ENCODE measurements at places on chromosomes 6 and 20.

DNA sequence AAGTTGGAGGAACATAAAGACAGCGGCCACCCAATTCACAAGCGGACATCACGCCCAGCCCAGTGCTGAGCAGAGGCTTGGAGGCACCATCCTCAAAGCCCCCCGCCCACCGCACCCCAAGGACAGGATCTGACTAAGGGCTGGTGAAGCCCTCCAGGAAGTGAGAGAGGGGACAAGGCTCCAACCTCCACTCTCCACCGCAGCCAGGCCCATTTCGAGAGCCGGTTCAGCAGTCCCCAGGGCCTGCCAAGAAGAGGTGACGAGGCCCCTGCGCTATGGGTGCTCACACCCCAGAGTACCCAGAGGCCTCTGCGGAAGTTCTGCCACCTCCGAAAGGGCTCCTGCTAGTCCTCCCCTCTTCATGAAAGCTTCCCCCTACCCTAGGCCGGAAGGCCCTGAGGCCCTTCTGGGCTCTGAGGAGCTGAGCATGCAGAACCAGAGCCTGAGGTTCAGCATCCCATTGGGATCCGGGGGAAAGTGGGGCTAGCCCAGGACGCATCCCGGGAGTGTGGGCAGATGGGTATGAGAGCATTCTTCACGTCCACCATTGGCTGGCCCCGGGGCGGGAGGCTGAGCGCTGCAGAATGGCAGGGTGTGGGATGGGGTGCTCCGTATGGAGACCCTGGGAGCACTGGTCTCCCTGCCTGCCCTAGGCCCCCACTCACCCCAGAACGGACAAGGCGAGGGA lies 2.5 kb downstream of the GRM4 start:
- DNase-seq = no peak

GRCh38 chr6:51908243-51908642 lies 179.2 kb downstream of the PKHD1 start:
- no peak for DNase-seq

GRCh38 chr6:63403725-63404124 lies 83.9 kb upstream of the LGSN start:
- DNase-seq = no peak

DNA sequence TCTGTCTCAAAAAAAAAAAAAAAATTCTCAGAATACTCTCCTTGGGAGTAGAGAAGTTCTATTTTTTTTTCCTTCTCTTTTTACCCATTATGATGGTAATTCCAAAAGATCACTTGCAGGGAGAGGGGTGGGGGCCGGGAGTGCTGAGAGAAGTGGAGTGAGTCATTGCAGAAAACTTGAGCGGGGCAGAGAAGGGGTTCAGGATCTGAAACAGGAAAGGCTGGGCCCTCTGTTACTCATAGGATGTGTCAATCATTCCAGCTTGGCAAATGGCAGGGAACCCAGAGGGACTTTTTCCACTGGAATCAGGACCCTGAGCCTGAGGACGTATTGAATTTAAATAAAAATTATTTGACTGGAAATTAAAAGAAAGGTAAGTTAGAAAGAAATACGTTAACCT lies 111.4 kb upstream of the ARMC2 start:
- no peak for DNase-seq

DNA sequence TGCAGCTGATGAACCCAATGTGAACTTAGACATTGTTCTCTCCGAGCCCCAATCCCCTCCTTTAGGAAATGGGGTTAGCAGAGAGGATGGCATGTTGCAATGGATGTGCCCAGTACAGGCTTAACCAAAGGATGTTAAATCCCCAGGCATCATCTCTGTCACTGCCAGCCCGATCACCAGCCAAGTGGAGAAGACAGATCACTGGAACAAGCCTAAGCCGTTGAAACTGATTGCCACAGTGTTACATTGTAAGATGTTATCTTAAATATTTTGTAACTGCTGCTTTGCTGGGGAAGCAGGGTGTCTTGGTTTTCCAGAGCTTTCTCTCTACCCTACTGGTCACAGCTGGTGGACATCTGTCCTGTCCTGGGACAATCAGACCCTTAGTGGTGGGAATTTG lies 783.4 kb upstream of the CHD6 start:
- no peak for DNase-seq

DNA sequence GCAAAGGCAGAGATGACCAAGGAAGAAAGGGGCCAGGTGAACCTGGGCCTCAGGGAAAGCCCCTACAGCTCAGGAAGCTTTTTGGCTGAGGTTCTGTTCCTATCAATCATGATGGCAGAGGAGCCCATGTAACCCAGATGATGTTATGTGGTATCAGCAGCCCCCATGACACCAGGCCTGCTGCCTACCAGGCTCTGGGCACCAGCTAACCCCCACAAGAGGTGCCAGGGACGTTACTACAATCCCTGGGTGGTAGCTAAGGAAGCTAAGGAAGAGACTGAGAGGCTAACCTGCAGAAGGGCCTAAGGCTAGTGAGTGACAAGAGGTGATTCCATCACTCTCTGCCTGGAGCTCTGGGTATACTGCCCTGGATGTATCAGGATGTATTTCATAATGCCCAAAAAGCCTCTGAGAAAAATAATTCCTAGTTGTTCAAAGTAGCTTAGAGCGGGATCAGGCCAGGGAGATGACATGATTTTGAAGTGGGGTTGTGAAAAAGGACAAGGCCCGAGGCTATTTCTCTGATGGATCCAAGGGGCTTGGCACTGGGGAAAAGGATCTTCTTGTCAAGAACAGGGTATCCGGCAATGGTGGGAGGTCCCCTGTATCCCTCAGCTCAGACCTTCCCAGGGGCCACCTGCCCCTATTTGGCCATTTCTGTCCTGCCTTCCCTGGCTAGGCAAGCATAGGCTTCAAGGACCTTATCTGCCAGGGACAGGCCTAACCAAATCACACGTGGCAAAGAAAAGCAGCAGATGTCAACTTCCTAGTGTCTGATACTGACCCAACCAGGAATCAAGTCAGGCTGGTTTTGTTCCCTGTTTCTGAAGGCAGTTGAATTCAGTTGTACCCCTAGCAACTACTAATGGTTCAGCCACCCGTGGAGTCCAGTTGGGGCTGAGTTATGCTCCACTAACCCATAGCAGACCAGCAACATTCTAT lies 41.3 kb downstream of the PANK2 start:
- no peak for DNase-seq

- no peak for DNase-seq
These were observed 48.7 kb downstream of the MAP7 start for GRCh38 chr6:136501514-136501913.

- no peak for DNase-seq
These were observed 44.1 kb upstream of the AKIRIN2 start for GRCh38 chr6:87745966-87746721.

DNA sequence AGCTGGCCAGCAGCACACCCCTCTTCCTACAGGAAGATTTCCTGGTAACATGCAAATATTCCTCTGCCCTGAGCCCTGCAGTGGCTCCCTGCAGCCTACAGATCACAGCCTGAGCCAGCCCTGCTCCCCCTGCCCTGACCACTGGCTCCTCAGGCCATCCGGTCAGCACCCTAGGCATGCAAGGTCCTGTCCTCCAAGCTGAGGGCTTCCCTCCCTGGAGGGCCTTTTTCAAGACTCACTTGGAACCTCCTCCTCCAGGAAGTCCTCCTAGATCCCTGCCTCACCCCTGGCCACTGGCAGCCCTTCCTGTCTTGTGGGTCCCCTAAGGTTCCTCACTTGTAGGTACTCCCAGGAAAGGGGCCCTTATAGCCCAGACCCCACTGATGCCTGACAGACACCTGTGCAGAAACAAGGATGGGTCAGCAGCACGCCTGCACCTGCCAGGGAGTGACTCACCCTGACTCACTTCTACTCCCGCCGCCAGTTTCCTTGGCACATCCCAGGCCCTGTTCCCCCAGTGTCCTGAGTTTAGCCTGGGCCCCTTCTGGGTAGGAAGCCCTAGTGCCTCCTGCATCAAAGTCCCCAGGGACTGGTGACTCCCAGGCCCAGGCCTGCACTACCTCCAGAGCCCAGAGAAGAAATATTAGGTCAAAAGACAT lies 3.2 kb downstream of the SLC4A11 start:
- DNase-seq = no peak

DNA sequence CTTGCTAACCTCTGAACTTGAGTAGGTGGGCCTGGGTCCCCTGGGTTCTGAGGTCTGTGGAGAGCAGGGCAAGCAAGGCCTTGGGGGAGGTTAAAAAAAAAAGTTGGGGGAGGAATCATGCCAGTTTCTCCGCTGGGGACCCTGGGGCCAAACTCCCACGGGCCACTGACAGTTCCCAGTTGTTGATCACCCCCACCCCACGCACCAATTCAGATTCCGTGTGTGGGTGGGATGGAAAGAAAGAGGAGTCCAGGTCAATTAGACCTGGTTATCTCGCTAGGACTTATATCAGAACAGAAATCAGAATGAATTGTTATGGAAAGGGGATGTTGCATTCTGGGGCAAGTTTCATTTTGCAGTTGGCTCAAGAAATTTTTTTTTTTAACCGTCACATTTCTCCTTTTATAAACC lies 46.7 kb upstream of the SUPT3H start:
- no peak for DNase-seq

GRCh38 chr6:74798302-74798701 lies 407.6 kb downstream of the COL12A1 start:
- DNase-seq = no peak

GRCh38 chr6:10837009-10837621 lies 1.2 kb downstream of the MAK start:
- peak; percentile 32 for DNase-seq

GRCh38 chr20:34373445-34373844 lies 10.4 kb downstream of the ITCH start:
- no peak for DNase-seq

- no peak for DNase-seq
These were observed 437.1 kb downstream of the CDC5L start for GRCh38 chr6:44824567-44824966.

GRCh38 chr20:63518946-63519667 lies 1.5 kb upstream of the PPDPF start:
- no peak for DNase-seq

- peak; percentile 80 for DNase-seq
These were observed 448 bp upstream of the RIN2 start for GRCh38 chr20:19757487-19758132.

DNA sequence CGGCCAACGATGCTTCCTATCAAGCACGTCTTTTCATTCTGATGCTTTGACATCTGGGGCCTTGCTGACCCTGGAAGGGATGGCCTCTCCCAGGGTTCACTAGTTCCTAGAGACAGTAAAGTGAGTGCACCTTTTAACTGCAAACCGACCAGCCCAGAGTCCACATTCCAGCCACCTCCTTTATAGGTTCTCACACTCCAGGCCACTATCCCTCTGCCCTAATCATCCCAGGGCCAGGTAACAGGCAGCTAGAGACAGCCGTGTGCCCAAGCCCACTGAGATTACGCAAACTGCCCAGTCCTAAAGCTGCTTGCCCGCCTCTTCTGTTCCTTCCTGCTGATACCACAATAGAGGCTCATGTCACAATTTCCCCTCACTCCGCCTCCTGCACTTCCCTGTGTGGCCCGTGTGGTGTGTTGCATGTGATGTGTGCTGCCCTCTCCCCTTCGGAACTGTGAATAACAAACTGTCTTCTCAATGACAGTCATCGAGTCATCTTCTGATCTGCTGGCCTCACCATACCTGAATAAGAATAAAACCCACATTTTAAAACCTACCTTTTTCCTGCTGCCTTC lies 123.7 kb upstream of the EXOC2 start:
- DNase-seq = no peak

DNA sequence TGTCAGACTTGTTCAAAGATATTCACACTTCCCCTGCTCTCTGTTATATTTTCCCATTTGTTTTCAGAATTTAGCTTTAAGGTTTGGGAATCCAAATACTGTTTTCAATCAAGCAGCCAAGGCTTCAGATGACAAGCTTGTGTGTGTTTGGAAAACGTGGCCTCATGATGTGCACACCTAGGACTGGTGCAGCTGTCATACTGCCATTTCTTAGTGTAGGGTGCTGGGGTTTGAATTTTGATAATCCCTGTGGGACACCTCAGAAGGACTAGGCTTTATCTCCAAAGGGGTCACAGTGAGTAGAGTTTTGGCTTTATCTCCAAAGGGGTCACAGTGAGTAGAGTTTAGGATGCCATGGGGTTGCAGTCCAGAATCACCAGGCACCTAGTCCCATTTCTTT lies 65.3 kb upstream of the JAG1 start:
- DNase-seq = no peak

DNA sequence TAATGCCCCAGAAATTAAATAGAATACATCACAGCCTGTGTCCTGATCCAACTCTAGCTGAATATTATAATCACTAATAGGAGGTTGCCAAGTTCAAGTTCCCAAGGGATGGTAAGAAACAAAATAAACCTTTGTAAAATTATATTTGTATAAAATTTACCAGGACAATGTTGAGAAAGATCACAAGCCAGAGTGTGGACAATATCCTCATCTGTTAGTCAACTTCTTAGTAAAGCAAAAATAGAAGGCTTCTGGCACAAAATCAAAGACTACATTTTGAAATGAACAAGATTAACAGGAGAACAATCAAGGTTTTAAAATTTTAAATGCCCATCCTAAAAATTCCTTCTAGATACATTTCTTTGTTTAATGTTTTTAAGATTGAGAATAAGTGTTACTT lies 290.4 kb upstream of the HSF2 start:
- no peak for DNase-seq

GRCh38 chr6:362231-362923 lies 29.2 kb upstream of the IRF4 start:
- DNase-seq = no peak

DNA sequence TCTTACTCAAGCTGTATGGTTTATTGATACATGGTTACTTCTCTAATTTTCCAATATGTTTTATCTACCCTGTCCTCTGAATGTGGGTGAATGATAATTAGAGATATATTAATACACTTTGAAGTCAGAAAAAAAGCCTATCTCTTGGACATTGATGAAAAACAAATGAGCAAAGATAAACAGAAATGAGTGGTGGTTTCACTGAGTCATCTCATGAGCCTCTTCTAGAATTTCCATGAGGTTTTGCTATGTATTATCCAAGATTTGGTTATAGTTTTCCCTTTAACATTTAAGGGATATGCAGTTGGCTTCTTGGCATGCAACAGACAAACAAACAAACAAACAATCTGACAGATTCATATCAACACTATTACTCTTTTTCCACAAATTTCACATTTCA lies 586.8 kb downstream of the RFPL4B start:
- DNase-seq = no peak

DNA sequence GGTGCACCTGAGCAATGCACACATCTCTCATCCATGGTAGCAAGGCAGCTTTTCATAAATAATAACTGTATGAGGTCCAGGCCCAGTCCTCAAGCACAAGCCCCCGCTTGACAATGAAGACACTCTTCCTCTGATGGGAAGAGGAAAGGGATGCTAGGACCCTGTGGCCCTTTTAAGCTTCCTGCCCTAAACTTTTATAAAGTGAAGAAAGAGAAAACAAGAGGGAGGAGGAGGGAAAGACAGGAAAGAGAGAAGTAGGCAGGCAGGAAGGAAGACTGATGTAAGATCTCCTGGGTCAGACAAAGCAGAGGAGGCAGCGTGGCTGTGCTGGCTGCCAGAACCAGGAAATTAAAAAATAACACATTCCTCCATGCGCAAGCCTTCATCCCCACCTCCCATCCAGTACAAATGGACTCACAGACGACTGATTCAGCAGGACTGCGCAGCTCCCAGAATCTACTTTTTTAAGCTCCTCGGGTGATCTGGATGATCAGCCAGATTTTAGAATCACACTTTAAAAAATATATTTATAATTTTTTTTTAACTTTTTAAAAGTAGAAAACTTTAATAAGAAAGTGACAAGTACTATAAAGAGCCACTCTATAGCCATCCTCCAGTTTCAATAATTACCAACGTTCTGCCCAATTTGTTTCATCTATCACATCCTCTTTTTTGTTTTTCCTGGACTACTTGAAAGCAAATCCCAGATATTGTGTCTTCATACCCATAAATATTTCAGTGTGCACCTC lies 16.5 kb downstream of the TNFAIP3 start:
- no peak for DNase-seq
